Renal cortex interstitium (tissue), 15 donors: ENCODE measurements at places on chromosomes 3 and 15. TPM values are rescaled to one million over a fixed set of nuclear protein-coding genes. Genes with fewer than 3 reads are reported as not detected.

DNA sequence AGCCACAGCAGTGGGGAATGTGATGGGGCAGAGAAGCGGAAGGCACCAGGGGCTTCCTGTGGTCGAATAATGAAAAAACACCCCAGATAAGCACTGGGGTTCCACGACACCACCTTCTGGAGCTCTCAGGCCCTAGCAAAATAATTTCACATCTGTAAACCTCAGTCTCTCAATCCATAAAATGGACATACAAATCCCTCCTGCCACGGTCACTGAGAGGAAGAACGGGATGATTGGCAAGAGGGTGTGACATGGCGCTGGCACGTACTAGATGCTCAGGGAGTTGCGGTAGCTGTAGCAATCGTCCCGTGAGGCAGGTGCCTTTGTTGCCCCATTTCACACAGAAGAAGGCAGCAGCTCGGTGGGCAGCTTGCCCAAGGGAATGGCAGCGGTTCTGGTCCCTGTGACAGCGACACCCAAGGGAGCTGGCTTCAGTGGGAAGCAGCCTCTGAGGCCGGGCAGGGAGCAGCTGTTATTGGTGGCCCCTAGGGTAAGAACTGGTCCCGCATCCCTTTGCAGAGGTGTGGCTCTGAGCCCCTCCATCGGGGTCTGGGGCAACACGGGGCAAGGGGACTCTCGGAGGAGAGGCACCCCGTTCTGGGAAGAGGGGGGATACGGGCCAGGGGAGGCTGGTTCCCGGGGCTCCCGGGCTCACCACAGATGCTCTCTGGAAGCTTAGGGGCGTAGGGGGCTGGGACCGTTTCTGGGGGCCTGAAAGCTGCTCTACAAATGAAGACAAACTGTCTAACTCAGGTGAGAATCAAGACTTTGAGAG lies 114.0 kb upstream of the ALDH1A3 start:
- no peak for DNase-seq

DNA sequence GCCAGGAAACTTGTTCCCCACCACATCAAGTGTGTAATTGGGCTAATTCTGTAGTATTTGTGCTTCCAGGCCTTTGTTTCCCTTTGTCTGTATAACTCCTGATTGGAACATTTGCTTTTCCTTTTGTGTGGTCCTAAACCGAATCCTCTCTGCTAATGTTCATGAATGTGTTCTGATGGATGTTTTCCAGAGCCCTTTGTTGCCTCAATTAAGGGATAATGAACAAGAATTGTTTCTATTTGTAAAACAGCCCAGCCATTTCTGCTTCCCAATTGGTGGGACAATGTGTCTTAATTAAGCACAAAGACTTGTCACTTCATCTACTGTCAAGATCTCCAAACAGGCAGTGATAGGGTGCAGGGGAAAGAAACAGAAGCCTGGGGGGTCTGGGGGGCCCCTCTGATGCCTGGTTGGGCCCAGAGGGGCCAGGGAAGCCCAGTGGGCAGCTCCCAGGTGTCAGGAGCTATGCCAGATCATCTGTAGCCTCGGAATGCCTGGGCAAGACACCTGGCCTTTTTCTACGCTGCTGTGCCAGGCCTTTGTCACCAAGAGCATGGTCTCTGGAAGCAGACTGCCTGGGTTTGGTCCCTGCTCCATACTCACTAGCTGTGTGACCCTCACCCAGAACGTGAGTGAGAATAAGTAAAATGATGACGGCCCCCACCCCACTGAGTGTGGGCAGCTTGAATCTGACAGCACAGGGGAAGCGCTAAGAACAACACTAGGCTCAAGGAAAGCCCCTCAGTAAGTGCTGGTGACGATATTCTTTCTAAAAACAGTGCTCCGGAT lies 116.6 kb upstream of the PRR20G start:
- DNase-seq: no peak

DNA sequence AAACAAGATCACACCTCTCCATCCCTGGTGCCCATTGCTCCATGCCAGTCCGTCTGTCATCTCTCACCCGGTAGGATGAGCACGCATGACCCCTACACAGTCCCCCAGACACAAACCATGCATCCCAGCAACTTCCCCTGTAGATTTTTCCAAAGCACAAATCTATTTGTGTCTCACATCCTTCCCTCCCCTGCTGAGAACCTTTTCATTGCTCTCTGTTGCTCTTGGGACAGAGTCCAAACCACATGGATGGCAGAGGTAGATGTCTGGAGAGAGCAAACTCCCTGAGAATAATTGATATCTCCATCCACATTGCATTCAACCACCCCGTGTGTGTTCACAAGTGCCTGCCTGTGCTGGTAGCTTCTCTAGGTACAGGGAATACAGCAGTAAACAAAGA lies 29.9 kb upstream of the LRTM1 start:
- DNase-seq: no peak

DNA sequence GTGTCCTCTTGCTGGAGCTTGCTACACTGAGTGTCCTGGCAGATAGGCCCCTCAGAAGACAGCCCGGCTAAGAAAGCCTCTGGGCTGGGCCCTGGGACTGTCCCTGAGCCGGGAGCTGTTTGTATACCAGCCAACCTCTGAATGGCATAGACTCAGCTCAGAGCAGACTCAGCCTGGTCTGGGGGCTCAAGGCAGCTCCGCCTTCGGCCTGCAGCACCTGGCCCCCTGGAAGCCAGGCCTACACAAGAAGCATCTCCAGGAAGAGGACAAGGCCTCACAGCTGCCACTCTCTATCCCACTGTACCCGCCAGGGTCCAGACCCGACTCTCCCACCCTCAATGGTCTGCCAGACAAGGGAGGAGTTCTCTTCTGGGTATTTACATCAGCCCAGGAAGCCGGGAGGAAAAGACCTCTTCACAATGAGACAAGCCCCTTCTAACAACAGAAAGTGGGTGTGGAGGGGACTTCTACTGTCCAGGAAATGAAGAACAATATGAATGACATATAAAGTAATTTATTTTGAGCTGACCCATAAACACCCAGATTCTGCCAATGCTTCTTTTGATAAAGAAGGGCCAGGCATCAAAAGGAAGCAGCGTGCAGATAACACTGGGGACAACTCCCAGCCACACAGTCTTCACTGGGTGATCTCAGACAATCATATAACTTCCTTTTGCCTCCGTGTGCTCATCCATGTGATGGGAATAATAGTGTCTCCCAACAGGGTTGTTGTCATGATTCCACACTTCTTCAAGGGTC lies 110.2 kb downstream of the TPRA1 start:
- no peak for DNase-seq

DNA sequence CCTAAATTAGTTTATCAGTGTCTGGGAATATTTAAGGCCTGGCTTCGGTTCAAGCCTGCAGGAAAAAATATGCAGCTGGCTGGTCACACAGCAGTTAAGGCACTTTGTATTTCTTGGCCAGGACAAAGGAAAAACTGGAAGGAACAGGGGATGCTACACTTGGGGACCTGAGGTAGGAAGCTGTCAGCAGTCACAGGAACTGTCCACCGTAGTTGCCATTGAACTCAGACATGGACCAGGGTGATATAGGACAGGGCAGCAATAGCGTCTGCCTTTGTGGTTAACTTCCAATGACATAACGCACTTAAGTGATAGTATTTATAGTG lies 49.1 kb downstream of the NR1D2 start:
- no peak for DNase-seq

GRCh38 chr3:150371741-150372254 lies 36.3 kb upstream of the TSC22D2 start:
- peak; percentile 81 for DNase-seq

GRCh38 chr15:42594095-42594494 lies 18.7 kb downstream of the STARD9 start:
- DNase-seq: no peak

- no peak for DNase-seq
These were observed 29.6 kb upstream of the SELENOK start for GRCh38 chr3:53921296-53921695.

The KLHL18 gene
- 11.2 TPM for polyA plus RNA-seq

The AADAC gene
- 0.14 TPM for polyA plus RNA-seq

The SLC22A13 gene
- 4.1 TPM for polyA plus RNA-seq
